SJCRH30 (cell line): ENCODE measurements at places on chromosomes 11 and 22. TPM values are rescaled to one million over a fixed set of nuclear protein-coding genes. Genes with fewer than 3 reads are reported as not detected.

DNA sequence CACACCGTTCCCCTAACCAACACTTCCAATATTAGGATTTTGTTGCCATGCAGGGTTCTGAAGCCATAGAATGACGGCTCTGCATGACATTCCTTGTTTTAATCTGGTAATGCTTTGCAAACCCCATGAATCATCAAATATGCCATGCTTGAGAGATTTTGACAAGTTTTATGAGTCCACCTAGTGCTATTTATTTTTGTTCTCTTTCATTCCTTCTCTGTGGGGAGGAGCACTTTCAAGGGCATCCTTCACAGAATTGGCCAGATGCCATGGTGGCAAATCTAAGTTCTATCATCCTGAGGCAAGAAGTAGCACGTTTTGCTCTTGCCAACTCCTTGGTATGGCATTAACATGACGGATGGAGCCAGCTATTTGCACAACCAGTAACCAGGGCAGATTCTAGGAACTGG is 268.4 kb downstream of the FAM76B start:
- DNase-seq: no peak

DNA sequence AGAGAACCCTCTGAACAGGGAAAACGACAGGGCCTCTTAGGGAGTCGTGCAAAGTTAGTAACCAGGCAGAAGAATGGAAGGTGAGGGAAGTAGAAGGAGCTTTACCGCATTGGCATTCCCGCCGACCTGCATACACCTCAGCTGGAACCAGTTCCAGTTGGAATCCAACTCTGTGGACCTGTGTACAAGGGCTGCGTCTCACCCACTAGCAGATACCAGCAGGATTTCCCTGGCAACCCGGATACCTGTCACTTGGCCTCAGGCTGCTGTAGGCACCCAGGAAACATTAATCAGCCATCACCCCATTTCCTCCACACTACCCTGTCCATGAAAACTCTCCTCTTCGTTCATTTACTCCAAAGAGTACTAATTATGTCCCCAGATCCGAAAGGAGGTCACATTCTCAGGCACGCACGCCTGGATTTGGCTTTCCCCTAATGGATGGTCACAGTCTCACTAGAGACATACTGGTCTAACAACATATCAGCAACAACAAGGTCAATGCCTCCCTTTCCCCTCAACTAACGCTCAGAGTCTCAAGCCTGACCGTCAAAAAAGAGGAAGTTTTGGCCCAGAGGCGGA is 842 bp downstream of the ARFGAP2 start:
- no peak for DNase-seq

DNA sequence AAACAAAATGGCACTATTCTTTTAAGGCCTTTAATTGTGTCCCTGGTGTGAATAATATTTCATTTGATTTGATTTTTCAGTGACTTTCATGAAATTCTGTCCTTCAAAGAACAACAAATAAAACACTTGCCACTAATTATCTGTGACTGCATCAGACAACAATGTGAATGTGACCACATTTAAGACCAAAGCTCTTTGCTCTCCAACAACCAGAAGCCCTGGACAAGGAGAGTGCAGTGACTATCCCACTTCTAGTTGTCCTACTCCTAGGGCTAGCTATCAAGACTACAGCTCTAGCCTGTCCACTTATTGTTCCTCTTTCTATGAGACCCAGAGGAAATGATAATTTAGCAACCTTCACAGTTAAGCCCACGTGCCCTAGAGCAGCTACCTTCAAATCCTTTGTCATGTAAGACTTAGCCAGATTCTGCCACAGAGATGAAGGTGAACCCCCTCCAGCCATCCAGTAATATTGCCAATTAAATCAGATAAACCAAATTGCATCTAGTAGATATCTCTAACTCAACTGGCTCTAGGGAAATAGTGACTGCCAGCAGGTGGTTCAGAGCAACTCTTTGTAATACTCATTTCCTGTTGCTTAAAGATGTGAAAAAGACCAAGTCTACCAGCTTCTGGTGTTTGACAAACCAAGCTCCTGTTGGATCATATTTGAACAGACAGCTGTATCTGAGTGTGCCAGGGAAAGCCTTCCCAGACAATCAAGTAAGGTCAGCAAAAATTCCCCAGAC is 142.6 kb upstream of the BLID start:
- no peak for DNase-seq

DNA sequence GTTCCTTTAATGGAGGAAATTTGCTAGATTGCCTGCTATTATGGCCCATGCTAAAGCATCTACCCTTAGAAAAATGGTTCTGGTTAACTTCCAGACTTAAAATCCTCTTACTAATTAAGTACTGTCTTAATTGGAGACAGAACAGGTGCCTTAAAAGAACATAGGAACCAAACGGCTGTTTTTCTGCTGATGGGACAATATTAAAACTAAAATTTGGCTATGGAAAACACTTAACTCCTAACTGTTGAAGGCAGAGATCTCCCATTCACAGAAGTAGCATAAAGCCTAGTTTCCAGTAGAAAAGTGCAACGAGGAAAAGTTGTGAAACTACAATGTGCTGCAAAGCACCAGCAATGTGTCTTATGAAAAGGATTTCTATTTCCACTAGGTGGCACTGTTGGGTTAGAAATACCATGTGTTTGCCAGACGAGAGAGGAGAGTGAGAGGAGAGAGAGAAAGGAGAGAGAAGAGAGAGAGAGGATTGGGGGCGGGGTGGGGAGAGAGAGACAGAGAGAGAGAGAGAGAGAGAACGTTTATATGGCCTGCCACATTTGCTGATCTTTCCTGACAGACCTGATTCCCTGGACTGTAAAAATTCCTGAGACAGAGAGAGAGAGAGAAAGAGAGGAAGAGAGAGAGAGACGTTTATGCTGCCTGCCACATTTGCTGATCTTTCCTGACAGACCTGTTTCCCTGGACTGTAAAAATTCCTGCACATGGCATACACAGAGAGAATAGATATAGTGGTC is 51.5 kb downstream of the FAM181B start:
- DNase-seq: peak; percentile 86

GRCh38 chr11:60935676-60936442 is 11.6 kb downstream of the TMEM132A start:
- DNase-seq: no peak

GRCh38 chr11:48109046-48109666 is 107.5 kb upstream of the OR4B1 start:
- DNase-seq: no peak

GRCh38 chr11:364991-365725 is 4.1 kb upstream of the B4GALNT4 start:
- no peak for DNase-seq

- DNase-seq: no peak
Measured at GRCh38 chr11:126581871-126582648, 226.6 kb downstream of the ST3GAL4 start.

DNA sequence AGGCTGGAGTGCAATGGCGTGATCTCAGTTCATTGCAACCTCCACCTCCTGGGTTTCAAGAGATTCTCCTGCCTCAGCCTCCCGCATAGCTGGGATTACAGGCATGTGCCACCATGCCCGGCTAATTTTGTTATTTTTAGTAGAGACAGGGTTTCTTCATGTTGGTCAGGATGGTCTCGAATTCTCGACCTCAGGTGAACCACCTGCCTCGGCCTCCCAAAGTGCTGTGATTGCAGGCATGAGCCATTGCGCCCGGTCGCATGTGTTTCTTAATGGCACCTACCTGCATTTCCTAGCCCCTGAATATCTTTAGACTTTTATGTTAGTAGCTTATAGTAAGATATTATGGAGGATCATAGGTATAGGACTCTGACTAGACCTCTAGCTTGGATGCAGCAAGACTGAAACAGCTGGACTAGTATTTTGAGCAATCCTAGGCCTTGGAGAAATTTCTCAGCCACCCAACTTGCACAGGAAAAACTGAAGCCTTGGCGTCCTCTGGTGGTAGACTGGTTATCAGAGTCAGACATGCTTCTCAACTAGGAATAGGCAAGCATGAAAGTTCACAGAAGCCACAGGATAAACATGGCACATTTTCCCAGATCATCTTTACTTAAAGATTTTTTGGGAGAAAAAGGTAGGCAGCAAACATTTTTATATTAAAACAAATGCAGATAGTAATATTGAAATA is 22.7 kb upstream of the C1QTNF4 start:
- DNase-seq: peak; percentile 47

GRCh38 chr11:102610200-102610599 is 14.9 kb downstream of the MMP20 start:
- DNase-seq: no peak

- DNase-seq: peak; percentile 68
Measured at GRCh38 chr11:34302046-34302921, 55.5 kb downstream of the ABTB2 start.

GRCh38 chr11:8746331-8746974 is 63.9 kb downstream of the RPL27A start:
- DNase-seq: no peak

Gene C11orf54
- 22.3 and 23.9 TPM in 2 replicates for total RNA-seq

Gene TMEM25
- 8.5 and 8.7 TPM in 2 replicates for total RNA-seq

Gene LRRC56
- 0.08 and 0.20 TPM in 2 replicates for total RNA-seq

Gene GPR83
- 0.04 and 0.05 TPM in 2 replicates for total RNA-seq
